ENCODE measurements at places on chromosomes 2 and 18. TPM values are rescaled to one million over a fixed set of nuclear protein-coding genes. Genes with fewer than 3 reads are reported as not detected.

DNA sequence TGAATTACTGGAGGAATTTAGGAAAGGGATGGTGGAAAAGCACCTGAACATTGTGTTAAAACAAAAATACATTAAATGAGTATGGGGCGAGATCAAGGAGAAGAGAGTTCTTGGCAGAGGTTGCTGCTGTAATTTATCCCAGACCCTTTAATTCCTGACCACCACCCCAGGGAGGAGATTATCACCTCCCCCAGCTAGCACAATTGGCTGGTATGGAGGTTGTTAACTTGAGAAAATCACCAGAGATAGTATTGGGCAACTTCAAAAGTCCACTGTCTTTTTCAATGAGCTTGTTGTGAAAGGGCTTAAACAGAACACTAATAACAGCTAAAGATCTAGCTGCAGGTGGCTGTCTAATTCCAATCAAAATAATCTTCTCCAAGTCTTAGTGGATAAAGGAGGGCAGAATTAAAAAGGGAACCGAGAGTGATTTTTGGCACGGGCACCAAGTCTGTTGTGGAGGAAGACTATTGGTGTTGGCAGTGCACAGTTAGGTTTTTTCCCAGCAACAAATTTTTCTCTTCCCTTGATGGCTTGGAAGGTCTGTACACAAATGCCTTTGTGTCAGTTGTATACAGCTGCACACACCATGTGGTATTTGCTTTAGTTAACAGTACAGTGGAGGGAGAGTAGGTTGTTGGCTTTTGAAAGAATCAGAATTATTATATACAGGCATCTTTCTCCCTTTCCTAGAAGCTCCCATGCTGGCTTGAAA is 289.5 kb downstream of the SLC4A3 start:
- no peak for DNase-seq

DNA sequence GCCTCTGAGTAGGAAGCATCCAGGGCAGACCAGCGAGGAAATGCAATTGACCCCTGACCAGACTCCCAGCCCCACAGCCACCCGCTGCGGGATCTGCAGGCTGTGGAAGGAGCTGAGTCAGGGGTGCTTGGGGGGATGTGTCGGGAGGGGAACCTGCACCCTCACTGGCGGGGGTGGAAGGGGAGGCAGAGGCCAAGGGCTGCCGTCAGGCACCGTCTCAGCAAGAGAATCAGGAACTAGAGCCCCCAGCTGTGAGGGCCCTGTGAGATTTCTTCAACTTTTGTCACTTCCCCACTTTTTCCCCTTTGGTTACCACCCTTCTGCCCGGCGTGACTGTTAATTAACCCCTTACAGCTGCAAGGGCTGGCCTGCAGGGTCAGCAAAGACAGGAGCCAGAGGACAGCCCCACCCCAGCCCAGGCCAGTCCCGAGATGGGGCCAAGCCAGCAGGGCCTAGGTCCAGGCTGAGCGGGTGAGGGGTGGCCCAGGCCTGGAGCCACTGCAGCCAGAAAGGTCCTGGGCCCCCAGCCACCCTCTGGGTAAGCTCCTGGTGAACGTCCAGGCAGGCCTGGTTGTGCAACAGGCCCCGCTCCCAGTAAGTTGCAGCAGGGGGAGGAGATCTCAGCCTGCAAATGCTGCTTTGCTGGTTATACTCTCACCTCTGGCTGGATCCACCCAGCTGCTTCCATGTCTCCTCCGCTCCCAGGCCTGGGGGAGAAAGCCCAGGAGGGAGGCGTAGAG is 147.0 kb upstream of the ID2 start:
- DNase-seq = no peak

DNA sequence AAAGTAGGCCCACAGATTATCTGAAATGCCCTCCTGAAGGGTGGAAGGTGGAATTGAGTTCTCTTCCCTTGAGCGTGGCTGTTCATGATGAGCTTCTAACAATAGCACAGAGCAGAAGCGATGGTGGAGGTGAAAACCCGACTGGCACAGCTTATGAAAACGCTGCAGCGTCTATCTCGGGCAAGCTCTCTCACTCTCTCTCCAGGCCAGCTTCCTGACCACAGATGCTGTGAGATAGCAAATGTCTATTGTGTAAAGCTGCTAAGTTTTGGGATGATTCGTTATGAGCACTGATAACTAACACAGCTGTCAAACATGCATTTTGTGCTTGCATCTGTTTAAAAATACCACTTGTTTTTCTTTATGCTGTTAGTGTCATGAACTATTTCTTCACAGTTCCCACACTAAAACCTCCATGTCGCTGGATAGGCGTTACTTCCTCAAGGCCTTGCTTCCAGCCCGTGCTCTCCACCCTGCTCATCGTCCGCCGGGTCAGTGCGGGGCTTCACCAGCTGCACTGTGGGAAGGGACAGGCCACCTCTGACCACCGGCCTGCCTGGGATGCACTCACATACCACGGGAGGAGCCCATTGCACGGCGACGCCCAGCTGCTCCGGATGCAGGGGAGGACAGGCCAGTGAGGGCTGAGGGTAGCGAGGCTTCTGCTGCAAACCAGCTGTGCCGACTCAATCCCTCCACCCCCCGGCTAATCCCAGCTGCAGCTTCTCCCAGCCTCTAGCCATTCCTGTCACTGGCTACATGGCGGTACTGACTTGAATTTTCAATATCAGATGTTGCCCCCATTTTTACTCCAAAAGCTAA is 60.0 kb upstream of the OTOS start:
- peak; percentile 34 for DNase-seq

DNA sequence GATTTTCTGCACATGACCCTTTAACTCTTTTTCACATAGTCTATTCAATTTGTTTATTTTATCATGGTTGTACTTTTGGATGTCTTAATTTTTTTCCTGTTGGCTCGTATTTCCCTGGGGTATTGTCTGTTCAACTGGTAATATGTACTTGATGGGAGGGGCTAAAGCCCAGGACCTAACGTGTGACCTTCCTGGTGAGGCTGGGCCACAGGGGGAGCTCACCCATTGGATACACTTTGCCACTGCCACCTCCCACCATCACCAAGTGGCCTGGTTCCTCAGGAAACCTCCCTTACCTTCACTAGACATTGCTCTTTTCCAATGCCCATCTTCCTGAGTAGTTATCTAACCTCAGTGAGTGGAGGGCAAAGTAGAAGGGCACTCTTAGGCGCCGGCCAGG is 143.9 kb upstream of the LTBP1 start:
- DNase-seq = no peak

GRCh38 chr2:43934567-43934966 is 61.2 kb downstream of the LRPPRC start:
- DNase-seq = no peak

DNA sequence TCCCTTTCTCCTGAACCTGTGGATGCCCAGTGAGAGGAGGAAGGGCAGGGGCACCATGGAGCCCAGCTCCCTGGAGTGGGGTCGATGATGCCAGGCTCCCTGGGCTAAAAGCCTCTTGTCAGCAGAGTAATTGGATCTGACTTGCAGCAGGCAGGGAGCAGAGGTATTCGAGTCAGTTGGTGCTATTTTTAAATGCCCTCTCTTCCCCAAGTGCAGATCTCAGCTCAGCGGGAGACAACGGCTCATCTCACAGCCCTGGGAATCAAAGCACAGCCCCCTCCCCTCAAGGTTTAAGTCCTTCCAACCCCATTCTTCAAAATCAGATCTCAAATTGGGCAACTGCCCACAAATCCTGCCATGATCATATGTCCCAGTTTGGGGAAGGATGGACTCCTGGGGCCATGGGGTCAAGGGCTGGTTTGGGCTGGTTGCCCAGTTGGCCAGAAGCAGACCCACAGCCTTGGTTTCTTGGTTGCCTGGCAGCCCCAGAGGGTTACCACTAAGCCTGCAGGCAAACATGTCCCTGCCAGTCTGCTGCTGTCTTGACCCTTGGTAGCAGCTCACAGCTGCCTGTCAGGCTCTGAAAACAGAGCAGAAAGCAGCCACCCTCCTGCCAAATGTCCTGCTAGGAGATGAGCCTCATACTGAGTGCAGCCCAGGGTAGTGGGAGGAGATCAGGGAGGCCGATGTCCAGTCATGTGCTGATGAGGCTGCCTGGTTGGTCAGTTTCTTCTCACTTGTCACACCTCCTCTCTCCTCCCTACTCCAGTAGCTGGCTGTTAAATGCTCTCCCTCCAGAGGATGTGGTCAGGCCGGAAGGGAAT is 244.9 kb downstream of the LOXHD1 start:
- no peak for DNase-seq

- DNase-seq = no peak
Observed at GRCh38 chr2:124559236-124559635, 534.1 kb downstream of the CNTNAP5 start.

DNA sequence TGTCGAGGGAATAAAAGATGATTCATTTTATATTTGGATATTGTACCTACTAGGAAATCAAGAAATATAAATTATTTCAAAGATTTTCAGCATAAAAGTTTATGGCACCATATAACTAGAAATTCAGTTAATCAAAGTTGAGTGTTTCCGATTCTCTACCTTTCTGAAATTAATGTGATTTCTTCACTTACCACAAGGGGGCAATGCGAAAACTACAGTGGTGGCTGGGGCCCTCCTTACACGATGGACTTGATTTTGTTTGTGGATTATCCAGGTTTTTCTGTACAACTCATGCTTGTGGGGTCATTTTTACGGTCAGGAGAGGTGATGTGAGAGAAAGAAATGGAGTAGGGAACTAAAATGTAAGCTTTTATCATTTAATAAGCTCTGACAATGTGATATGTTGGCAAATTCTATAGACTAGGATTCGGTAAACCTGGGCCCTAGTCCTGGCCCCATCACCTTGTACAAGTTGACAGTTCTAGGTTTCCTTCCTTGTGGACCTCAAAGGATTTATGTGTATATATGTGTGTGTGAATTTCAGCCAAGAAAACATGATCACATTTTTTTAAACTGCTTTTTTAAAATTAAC is 47.6 kb downstream of the G6PC2 start:
- DNase-seq = no peak

DNA sequence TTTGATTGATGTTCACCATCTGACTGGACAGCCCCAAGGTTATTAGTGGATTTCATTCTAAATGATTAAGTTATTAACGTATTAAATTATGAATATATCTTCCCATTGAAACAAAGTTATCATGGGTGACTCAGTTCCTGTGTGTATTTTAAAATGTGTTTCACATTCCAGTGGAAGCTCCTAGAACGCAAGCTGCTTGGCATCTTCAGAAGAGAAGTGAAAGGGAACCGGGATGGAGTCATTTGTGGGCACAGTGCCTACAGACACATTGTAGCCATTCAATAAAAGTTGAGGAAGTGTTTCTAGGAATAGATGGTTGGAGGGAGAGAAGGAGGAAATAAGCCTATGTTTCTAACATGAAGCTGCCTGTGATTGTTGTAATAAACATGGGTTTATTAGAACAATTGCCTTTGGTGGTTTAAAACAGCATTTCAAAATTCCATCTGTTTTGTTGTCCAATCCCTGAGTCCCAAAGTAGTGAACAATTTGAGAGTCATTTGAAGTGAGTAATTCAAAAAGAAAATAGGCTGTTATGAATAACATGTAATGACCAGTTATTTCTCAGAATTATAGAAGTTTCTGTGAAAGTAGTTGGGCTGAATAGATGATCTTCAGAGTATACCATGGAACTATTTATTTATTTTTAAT is 143.5 kb downstream of the PKP4 start:
- DNase-seq = peak; percentile 85

DNA sequence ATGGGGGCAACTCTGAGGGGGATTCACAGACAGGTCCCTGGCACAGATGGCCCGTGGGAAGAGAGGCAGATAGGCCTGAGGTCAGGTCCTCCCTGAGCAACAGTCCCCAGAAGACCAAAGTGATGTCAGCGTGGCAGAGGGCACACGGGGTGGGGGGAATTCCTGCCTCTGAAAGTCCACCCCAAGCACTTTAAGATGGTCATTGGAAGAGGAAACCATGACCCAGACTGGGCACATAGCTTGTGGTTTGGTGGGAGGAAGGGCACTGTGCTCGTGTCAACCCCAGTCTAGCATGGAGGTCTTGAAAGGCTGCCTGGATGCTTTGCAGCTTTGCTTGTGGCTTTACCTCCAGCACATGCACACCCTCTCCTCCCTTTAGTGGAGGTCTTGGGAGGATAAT is 38.0 kb upstream of the SIX2 start:
- peak; percentile 22 for DNase-seq

- DNase-seq = no peak
Observed at GRCh38 chr2:214180071-214180470, 230.8 kb upstream of the VWC2L start.

- no peak for DNase-seq
Observed at GRCh38 chr2:84619794-84620371, 103.6 kb downstream of the DNAH6 start.

- no peak for DNase-seq
Observed at GRCh38 chr2:150110548-150110947, 376.9 kb downstream of the RND3 start.

DNA sequence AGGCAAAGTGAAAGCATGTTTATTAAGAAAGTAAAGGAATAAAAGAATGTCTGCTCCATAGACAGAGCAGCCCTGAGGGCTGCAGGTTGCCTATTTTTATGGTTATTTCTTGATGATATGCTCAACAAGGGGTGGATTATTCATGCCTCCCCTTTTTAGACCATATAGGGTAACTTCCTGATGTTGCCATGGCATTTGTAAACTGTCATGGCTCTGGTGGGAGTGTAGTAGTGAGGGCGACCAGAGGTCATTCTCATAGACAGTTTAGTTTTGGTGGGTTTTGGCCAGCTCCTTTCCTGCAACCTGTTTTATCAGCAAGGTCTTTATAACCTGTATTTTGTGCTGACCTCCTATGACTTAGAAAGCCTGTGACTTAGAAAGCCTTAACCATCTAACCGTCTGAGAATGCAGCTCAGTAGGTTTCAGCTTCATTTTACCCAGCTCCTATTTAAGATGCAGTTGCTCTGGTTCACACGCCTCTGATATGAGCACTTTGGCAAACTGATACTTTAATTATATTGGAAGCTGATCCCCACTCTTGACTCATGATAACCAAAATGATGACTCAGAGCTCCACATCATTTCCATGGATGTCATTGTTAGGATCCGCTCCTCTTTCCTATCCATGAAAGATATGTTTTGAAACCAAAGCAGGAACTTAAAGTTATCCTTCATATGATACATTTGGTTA is 14.5 kb upstream of the ERMN start:
- DNase-seq = no peak

DNA sequence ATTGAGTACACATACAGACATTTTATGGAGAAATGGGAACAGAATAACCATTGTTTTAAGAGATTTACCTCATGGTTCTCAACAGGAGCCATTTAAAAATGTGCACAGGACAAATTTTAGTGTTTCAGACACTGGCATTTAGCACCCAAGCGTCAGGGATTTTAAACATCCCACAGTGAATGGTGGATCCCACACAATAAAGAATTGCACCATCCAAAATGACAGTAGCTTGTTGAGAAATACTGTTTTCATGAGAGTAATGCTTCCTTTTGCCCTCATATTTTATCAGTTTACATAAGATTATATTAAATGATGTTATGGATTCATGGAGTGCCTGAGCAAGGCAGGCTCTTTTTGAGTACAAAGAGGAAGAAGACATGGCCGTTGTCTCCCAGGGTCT is 54.0 kb downstream of the MFSD6 start:
- no peak for DNase-seq

GRCh38 chr2:10240911-10241610 is 61.6 kb upstream of the HPCAL1 start:
- no peak for DNase-seq

- DNase-seq = no peak
Observed at GRCh38 chr18:53489266-53489665, 735.2 kb downstream of the MBD2 start.

ALK gene
- not detected for total RNA-seq

MALT1 gene
- 24.0 TPM for total RNA-seq

EHD3 gene
- total RNA-seq = 3.0 TPM

TMEM163 gene
- total RNA-seq = not detected

SCYGR6 gene
- not detected for total RNA-seq

HS1BP3 gene
- total RNA-seq = 32.3 TPM

STPG4 gene
- not detected for total RNA-seq

DSG4 gene
- not detected for total RNA-seq

NEB gene
- total RNA-seq = 0.03 TPM

RNASEH1 gene
- total RNA-seq = 53.0 TPM

AAK1 gene
- 84.9 TPM for total RNA-seq

CD8B2 gene
- not detected for total RNA-seq

Data from SJSA1 (cell line).